ENCODE measurements at places on chromosomes 16 and 17.
A peak's percentile ranks its signal among the peaks of the same experiment; 100 is the strongest.

DNA sequence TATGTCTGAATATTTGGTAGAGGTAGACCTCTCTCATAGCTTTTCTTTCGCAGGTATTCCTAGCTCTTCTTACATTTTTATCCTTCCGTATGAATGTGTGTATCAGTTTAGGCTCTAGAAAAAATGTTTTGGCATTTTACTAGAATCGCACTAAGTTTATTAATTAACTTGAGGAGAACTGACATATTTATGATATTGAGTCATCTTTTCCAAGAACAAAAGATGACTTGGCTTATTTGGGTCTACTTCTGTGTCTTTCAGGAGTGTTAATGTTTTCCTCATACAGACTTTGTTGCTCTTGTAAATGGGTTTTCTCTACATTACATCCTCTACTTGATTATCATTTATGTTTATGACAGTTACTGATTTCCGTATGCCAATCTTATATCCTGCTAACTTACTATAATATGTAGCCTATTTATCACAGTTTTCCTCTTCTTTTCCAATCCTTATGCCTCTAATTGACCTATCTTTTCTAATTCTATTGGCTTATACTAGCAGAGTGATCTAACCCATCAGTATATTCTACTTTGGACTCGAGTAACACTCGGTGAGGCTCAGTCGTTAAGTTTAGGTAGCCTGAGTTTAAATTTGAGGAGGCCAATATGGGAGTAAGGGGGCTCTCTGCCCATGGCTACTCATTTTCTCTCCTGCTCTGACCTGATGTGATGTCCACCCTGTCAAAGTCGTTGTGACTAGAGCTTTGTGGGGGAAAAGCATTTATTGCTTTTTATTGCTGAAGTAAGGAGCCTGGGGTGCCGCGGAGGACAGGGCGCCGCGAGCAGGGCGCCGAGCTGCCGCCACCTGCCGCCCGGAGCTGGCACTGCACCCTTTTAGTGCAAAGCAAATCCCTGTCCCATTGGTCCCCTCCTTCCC lies 20.0 kb downstream of the ST6GALNAC1 start:
- peak; percentile 13 for DNase-seq

DNA sequence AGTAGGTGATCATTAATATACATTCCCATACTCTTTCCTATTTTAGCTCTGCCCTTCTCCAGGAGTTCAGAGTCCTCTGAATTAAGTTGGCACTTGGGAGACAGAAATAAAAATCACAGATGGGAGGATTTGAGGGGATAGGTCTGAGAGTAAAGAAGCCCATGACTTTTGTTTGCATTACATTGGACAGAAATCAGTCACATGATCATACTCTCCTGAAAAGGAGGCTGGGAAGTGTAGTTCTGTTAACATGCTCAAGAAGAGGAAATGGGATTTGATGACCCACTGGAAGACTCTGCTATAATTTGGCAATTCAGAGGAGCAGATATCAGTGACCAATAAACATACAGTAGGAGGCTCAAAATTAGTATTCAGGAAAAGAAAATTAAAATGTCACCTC lies 674.9 kb upstream of the C16orf82 start:
- DNase-seq, result no peak

- DNase-seq, result no peak
Observed at GRCh38 chr16:12205378-12206097, 229.0 kb downstream of the SNX29 start.

DNA sequence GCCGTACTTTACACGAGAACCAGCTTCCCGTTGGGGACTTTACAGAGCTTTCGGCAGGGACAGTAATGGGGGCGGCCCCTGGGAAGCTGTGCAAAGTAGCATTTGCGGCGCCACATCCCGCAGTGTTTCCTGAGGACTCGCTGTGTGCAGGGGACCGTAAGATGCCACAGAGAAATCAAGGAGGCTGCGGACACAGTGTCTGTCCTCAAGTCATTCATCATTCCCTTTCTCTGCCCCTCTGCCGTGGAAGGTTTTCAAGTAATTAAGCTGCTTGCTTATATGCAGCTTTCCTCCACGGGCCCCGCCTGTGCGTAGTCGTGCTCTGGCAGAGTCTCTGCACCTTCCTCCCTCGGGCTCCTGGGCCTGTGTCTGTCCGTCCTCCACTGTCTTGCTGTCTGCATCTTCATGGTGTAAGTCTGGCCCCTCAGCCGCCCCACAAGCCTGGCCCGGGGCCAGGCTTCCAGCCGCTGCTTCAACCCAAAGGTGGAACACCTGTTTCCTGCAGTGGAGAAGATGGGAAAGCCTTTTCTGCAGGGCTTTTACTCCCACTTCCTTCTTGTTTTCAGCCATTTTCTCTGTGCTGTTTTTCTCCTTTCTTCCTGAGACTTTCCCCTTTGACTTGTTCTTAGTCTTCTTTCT lies 216.9 kb upstream of the CHMP6 start:
- no peak for DNase-seq

DNA sequence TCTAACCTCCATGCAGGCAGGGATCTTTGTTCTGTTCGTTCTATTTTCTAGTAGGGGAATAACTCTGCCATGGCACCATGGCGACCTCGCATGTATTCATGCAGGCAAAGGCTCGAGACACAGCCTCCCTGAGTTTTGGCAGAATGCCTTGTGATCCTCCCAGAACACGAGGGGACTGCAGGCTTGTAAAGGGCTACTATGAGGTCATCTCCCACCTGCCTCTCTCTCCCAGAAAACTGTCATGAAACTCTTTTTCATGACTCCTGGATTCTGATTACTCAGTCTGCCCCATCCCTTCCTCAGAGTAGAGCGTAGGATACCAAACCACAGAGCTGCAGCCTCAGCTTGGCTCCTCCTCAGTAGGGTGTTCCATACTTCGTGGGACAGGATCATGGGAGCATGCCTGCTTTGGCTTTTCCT lies 64.3 kb downstream of the IGF2BP1 start:
- no peak for DNase-seq

DNA sequence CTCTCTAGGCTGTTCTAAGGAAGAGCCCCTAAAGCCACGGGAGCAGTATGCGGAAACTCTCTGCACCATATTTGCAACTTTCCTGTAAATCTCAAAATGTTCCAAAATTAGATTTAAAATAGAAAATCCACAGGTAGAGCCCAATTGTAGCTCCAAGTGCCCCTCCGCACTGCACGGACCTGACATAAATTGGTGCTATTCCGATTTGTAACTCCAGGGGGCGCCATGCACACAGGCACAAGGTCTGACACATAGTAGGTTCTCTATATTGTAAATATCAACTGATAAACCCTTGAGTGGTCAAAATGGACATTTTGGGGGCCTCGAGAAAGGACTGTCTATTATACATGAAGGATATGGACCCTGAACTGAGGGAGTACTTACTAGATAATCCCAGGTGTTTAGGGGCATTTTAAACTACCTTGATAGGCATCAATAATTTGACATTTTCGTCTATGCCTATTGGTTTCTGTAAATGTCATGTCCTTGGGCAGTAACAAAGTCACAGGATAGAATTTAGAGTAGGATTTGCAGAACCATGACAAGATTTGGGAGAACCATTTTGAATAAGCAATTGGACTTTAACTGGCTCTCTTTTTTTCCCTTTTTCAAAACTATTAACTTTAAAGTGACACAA lies 36.6 kb upstream of the TMEM132E start:
- DNase-seq, result no peak

DNA sequence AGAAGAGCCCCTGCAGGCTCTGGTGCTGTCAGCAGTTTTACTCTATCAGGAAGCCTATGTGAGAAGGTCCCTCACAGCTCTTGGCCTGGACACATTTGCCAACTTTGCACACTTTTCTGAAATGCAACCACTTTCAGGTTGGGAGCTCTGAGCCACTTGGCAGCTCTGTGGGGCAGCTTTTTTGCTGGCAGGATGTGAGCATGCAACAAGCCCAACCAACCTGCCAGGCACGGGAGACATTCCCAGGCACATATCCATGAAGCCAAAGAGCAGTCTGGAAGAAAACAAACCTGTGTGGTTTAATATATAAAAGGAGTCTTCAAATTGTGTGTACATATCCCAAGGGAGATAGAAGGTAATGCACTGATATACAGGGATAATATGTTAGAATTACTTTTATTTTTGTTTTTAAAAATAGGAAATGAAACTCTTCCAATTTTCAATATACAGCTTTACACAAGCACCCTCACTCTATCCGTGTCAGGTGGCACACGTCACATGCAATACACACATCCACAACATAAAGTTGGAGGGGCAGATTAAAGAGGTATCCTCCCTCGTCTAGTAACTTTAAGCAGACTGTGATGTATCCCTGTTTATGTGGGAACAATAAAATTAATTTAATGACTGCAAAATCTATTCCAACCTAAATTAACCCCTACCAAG lies 57.4 kb upstream of the COX10 start:
- DNase-seq, result no peak

DNA sequence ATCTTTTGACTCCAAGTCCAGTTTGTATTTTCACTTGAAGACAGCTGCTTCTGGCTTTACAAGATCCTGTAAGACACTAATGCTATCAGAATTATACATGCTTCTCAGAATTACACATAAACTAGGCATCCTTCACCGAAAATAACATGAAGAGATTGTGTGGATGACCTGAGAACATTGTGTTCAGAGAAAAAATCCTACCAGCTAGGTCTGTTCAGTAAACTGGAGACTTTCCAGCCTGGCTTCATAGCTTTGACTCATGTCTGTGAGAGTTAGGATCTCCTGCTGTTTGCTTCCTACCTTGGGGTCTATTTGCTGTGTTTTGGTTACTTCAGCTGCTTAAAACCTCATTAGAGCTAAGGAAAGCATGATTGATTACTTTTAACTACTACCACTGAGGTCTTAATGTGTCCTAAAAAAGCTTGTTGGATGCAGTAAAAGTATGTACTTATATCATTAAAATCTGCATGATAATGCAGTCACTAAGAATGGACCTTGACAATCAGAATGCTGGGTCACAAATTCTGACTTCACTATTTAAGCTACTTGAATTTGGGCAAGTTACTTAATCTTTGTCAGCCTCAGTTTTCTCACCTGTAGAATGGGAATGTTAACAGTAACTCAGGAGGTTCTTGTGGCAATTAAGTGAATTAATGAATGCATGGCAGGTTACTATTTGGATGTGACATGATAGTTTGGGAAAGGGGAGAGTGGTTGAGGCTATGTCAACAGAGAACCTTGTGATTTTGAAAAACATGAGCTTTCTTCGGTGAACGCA lies 8.0 kb upstream of the MYH13 start:
- no peak for DNase-seq

DNA sequence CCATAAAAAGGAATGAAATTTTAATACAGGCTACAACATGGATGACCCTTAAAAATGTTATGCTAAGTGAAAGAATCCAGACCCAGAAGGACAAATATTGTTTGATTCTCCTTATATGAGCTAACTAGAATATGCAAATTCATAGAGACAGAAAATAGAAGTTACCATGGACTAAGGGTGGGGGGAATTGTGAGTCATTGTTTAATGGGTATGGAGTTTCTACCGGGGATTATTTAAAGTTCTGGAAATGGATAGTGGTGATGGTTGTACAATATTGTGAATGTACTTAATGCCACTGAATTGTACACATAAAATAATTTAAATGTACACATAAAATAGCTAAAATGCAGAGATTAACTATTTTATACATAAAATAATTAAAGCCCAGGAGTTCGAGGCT lies 9.2 kb upstream of the MYO18A start:
- no peak for DNase-seq

- DNase-seq, result no peak
Observed at GRCh38 chr17:17870247-17870646, 33.5 kb upstream of the SREBF1 start.

DNA sequence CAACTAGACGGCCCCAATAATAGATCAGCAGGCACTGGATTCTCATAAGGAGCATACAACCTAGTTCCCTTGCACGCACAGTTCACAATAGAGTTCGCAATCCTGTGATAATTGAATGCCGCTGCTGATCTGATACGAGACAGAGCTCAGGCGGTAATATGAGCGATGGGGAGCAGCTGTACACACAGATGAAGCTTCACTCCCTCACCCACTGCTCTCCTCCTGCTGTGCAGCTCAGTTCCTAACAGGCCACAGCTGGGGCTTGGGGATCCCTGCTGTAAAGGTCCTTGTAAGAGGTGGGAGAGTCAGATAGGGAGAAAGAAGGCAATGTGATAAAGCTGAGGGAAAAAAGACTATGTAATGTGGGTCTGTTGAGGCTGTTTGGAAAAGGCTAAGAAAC lies 577.5 kb downstream of the RBFOX1 start:
- DNase-seq, result peak; percentile 56

- peak; percentile 26 for DNase-seq
Observed at GRCh38 chr16:58086381-58087208, 42.6 kb downstream of the CFAP20 start.

DNA sequence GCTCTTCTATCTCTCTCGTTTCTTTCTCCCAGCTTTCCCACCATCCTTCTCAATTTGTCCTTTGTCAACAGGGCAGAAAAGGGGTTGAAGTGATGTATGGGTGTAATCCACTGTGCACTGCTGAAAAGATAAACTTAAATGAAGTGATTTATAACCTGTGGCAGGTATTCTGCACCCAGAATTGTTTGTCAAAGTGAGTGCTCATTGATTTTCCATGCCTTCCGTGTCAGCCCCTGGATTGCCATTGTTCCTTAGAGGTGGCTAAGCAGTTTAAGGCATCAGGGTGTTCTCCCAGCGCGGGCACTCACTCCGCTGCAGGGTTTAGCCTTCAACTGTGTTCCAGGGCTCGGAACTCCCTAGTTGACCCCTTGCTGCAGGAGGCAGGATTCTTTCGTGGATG lies 82.9 kb downstream of the PITPNC1 start:
- no peak for DNase-seq
